Activated naive CD4-positive, alpha-beta T cell treated with anti-CD3 and anti-CD28 coated beads for 36 hours (primary cell): ENCODE measurements at places on chromosomes 5 and 9. TPM values are rescaled to one million over a fixed set of nuclear protein-coding genes. Genes with fewer than 3 reads are reported as not detected.
A peak's percentile ranks its signal among the peaks of the same experiment; 100 is the strongest.

Gene TRIM7
- 1.6 TPM for total RNA-seq

DNA sequence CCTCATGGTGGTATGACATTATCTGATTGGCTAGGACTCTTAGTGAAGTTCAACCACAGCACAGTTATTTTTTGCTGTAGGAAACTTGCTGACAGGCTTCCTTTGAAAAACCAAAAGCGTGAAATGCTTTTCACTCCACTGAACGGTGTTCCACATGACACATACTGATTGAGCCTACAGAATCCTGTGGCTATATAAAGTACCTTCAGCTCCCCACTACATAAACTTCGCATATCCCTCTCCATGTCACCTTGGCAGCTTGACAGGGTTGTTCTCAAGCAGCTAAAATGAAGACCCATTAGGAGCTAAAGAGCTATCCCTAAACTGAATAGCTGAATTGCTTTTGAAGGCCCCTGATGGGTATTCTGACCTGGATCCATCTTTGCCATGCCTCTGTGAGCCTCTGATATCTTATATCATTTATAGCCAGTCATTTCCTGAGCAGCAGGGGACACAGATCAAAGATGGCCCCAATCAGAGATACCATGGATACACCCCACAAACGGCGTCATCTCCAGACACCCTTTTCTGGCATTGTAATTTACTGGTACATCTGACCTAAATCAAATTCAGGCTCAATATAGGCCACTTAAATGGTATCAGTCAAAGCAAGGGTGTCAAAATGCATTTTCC is 91.5 kb downstream of the APBA1 start:
- no peak for DNase-seq
- H3K27me3 ChIP-seq = peaks cover 9% of the 10 kb centered on the region
- no peaks in the 10 kb centered on the region for H3K36me3 ChIP-seq
- H3K4me1 ChIP-seq = no peaks in the 10 kb centered on the region

Gene PCDHGA7
- not detected for total RNA-seq

DNA sequence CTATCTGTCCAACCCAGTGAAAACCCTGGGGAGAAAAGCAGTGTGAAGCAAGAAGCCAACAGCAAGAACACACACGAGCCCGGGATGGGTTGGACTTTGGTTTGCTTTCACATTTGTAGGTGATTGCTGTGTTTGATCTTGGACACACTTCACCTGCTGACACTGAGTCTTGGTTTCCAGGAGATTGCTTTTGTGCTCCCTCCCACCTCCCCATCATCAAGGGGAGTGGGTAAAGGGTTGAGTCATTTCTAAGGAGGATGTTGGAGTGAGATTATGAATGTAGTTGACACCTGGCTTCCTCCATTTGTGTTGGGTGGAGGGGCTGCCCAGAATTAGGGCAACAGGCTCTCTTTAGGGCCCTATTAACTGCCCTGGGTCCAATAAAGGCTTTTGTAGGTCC is 37.5 kb downstream of the ANKDD1B start:
- H3K4me1 ChIP-seq = peaks cover 3% of the 10 kb centered on the region
- peak; percentile 43 for DNase-seq
- no peaks in the 10 kb centered on the region for H3K27me3 ChIP-seq
- H3K36me3 ChIP-seq = no peaks in the 10 kb centered on the region
- no peak overlapping the region for H3K4me3 ChIP-seq
- no peak overlapping the region for H3K27ac ChIP-seq

GRCh38 chr5:143284521-143284920 is 119.0 kb downstream of the NR3C1 start:
- no peak overlapping the region for H3K27ac ChIP-seq
- H3K36me3 ChIP-seq = peaks cover 35% of the 10 kb centered on the region
- H3K27me3 ChIP-seq = no peaks in the 10 kb centered on the region

GRCh38 chr5:40834391-40834848 is 602 bp downstream of the RPL37 start:
- no peaks in the 10 kb centered on the region for H3K27me3 ChIP-seq
- H3K4me3 ChIP-seq = peak overlapping the region; percentile 100
- peak overlapping the region; percentile 100 for H3K27ac ChIP-seq
- peaks cover 55% of the 10 kb centered on the region for H3K36me3 ChIP-seq
- H3K4me1 ChIP-seq = peaks cover 53% of the 10 kb centered on the region

DNA sequence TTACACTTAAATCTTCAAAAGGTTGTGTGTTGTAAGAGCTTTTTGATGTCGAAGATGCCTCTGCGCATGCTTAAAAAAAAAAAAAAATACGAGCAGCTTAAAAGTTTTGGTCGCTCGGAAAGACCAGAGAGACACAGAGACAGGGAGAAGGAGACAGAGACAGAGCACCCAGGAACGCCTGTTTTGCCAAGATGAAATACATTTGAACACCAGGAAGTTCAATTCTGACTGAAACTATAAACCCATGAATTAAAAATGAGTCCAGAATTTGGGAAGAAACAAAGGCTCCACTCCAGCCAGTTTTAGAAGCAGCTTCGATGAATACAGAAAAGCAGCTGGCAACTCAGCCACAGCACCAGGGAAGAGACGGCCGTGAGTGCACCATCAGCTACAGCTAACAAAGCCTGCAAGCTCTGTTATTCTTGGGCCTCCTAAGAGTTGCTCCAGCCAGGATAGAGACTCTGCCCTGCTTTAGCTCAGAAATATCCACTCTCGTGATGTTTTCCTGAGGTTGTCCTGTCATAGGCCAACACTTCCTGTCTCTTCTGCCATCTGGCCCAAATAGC is 2.5 kb upstream of the ZNF474 start:
- H3K4me1 ChIP-seq = no peaks in the 10 kb centered on the region
- no peak for DNase-seq
- no peak overlapping the region for H3K27ac ChIP-seq
- H3K36me3 ChIP-seq = no peaks in the 10 kb centered on the region

DNA sequence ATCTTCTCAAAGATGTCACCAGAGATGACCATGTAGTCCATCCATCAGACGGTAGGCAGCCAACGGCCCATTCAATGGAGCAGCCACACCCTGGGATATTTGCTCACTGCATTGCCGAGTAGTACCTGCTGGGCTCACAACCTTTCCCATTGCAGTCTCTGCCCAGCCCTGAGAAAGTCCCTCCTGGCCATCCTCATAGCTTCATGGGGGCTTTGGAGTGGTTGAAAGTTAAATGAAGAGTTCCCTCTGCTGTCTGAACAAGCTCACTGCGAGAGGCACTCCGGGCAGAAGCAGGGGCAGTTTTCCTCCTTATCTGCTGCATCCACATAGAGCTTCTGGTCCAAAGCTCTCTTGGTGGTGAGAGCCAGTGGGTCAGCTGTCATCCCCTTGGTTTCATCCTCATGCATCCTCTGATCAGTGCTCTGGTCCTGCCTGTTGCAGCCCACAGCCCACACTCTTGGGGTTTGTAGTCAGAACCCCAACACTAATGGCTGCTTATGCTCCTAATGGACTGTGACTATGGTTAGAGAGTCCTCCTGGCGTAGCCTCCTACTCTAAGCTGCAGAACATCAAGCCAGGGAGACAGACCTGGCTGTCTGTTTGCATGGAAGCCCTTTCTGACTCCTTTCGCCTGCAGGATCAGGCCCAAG is 23.3 kb downstream of the TNFSF8 start:
- H3K4me1 ChIP-seq = peaks cover 54% of the 10 kb centered on the region
- peak overlapping the region; percentile 98 for H3K27ac ChIP-seq
- H3K36me3 ChIP-seq = peaks cover 66% of the 10 kb centered on the region
- DNase-seq = peak; percentile 46
- no peak overlapping the region for H3K4me3 ChIP-seq

DNA sequence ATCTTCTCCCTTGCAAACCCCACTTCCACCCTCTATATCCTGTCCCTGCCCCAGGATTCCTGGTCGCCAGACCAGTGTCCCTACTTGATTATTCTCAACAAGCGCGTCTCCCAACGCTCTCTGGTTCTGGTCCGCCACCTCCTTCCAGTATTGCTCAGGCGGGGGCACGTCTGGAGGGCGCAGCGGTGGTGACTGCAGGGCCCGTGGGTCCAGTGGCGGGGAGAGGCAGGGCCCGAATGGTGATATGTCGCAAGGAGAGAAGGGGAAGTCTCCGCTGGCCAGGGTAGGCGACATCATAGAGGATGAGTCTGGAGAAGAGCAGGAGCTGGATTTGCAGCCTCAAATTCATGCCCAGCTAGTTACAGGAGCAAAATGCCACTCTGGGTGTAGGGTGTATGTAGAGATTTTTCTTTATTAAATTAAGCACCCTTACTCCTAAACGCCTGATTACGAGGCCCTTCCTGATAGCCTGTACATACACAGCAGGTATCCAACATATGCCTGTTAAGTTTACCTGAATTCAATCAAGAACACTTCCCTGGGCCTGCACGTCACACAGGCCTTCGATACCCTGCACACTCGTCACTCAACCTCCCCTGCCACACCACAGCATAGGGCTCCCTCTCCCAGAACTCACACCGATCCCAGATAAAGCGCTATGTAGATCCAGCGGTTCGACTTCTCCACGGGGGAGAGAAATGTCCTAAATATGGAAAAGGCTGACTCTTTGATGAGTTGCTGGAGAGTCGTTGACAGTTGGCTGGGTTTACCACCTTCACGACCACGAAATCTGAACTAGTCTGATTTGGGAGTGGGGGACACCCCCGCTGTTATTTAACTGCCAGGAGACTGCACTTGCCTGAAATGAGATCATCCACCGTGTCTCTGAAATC is 4.8 kb downstream of the MCIDAS start:
- peak; percentile 41 for DNase-seq
- peaks cover 76% of the 10 kb centered on the region for H3K27me3 ChIP-seq
- H3K27ac ChIP-seq = no peak overlapping the region
